ENCODE measurements at places on chromosomes 1 and 21. TPM values are rescaled to one million over a fixed set of nuclear protein-coding genes. Genes with fewer than 3 reads are reported as not detected.

Gene RAB3B
- total RNA-seq: 2.4 TPM

Gene CDCA8
- total RNA-seq: 72.1 TPM

Gene PTPRF
- 125 TPM for total RNA-seq

GRCh38 chr1:114263343-114263742 is 109.7 kb upstream of the SYT6 start:
- H3K4me1 ChIP-seq: no peaks in the 10 kb centered on the region
- H3K27ac ChIP-seq: no peak overlapping the region
- no peak overlapping the region for H3K4me3 ChIP-seq
- no peak for DNase-seq
- H3K27me3 ChIP-seq: peaks cover 10% of the 10 kb centered on the region

DNA sequence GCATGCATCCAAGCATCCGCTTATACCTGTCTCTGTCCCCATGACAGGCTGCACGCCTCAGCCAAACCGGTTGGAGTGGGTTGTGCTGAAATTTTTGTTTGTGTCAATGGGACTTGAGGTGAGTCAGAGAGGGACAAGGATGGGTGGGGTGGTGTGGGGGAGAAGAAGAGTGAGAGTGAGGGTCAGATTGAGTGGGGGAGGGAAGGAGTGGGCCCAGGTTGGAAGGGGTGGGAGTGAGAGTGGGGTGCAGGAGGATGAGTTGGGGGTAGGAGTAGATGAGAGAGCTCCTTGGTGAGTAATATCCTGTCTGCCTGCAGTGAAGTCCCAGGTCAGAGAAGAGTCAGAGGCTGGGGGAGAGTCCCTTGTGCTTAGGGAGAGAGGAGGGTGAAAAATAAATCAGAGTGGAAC is 3.3 kb upstream of the NECTIN4 start:
- H3K4me1 ChIP-seq: peaks cover 10% of the 10 kb centered on the region
- no peak for DNase-seq
- no peak overlapping the region for H3K4me3 ChIP-seq
- peaks cover 9% of the 10 kb centered on the region for H3K27me3 ChIP-seq

- no peak for DNase-seq
- no peak overlapping the region for H3K27ac ChIP-seq
- H3K4me1 ChIP-seq: peaks cover 29% of the 10 kb centered on the region
- peaks cover 3% of the 10 kb centered on the region for H3K36me3 ChIP-seq
- no peaks in the 10 kb centered on the region for H3K27me3 ChIP-seq
Observed at GRCh38 chr1:149931212-149931790, 3.7 kb upstream of the SF3B4 start.
